Vein endothelial cell (primary cell): ENCODE measurements at places on chromosomes 4 and X. TPM values are rescaled to one million over a fixed set of nuclear protein-coding genes. Genes with fewer than 3 reads are reported as not detected.

PAGE2 gene
- total RNA-seq: not detected in 2 replicates

RNF150 gene
- under 0.01 and 0.19 TPM in 2 replicates for total RNA-seq

MAOB gene
- not detected in 2 replicates for total RNA-seq

NUP62CL gene
- total RNA-seq: not detected in 2 replicates

GRIA2 gene
- not detected in 2 replicates for total RNA-seq

HERC5 gene
- 1.1 and 2.0 TPM in 2 replicates for total RNA-seq

C4orf51 gene
- total RNA-seq: not detected in 2 replicates

HDX gene
- total RNA-seq: 8.5 and 10.9 TPM in 2 replicates

PAGE5 gene
- not detected in 2 replicates for total RNA-seq

FRMD7 gene
- total RNA-seq: not detected in 2 replicates

ENAM gene
- under 0.01 TPM in 1 of 2 replicates, not detected in the other for total RNA-seq

TRIML2 gene
- total RNA-seq: not detected in 2 replicates
